Peyer's patch (tissue), 4 donors: ENCODE measurements at places on chromosomes 12 and 14. TPM values are rescaled to one million over a fixed set of nuclear protein-coding genes. Genes with fewer than 3 reads are reported as not detected.
A peak's percentile ranks its signal among the peaks of the same experiment; 100 is the strongest.

DNA sequence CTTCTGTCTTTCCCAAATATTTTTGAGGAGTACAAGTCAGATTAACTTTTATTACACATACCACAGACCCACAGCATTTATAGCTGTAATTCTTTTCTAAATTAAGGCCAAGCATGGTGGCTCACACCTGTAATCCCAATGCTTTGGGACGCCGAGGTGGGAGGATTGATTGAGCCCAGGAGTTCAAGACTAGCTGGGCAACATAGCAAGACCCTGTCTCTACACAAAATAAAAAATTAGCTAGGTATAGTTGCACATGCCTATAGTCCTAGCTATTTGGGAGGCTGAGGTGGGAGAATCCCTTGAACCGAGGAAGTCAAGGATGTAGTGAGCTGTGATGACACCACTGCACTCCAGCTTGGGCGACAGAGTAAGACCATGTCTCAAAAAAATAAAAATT is 7.0 kb downstream of the DUSP16 start:
- no peaks in the 10 kb centered on the region for H3K36me3 ChIP-seq
- no peak for DNase-seq
- no peak overlapping the region for H3K27ac ChIP-seq
- no peaks in the 10 kb centered on the region for H3K4me1 ChIP-seq
- H3K27me3 ChIP-seq = no peaks in the 10 kb centered on the region
- H3K4me3 ChIP-seq = no peak overlapping the region

- DNase-seq = no peak
- H3K27ac ChIP-seq = no peak overlapping the region
- no peaks in the 10 kb centered on the region for H3K27me3 ChIP-seq
- no peaks in the 10 kb centered on the region for H3K36me3 ChIP-seq
- H3K4me1 ChIP-seq = no peaks in the 10 kb centered on the region
Observed at GRCh38 chr12:33245434-33245833, 194.2 kb downstream of the SYT10 start.

- H3K4me1 ChIP-seq = no peaks in the 10 kb centered on the region
- H3K27me3 ChIP-seq = no peaks in the 10 kb centered on the region
- DNase-seq = no peak
- peak overlapping the region; percentile 10 for H3K27ac ChIP-seq
- no peaks in the 10 kb centered on the region for H3K36me3 ChIP-seq
- no peak overlapping the region for H3K4me3 ChIP-seq
Observed at GRCh38 chr14:96249029-96249428, 7.0 kb upstream of the BDKRB1 start.

- no peaks in the 10 kb centered on the region for H3K4me1 ChIP-seq
- no peak overlapping the region for H3K27ac ChIP-seq
- H3K27me3 ChIP-seq = no peaks in the 10 kb centered on the region
- no peaks in the 10 kb centered on the region for H3K36me3 ChIP-seq
- DNase-seq = no peak
Observed at GRCh38 chr12:103310546-103311270, 185.1 kb downstream of the C12orf42 start.

The PLBD1 gene
- total RNA-seq = 33.6 TPM

DNA sequence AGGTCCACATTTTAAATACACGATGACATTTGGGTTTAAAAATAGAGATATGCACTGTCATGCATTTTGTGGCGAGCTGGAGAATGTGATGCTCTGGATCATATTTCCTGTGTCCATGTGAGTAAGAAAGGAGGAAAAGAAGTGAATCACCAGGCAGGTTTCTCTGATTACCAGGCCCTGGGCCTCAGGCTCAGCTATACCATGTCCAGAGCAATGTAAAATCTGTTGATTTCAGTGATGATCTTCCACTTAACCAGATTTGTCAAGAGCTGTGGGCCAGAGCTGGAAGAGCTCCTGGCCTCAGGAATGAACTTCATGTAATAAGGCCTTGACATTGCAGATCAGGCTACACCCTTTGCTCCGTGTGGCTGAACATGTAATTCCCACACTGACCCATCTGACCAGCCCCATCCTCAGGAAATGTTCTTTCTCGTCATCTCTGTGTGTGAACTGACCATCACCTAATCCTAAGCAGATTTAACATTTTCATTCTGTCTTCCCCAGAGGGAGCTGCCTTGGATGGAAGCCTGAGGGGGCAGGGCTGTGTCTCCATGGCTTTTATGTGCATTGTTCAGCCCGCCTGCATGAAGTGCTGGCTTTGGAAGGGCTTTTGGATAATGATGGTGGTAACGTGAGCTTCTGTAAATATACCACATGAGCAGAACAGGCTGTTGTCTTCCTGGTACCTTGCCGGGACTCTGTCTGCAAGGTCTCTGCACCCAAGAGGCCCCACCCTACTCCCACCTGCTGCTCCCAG is 54.5 kb downstream of the CRACR2A start:
- no peak overlapping the region for H3K4me3 ChIP-seq
- no peak overlapping the region for H3K27ac ChIP-seq
- no peaks in the 10 kb centered on the region for H3K27me3 ChIP-seq
- H3K4me1 ChIP-seq = no peaks in the 10 kb centered on the region
- DNase-seq = no peak
- H3K36me3 ChIP-seq = no peaks in the 10 kb centered on the region

DNA sequence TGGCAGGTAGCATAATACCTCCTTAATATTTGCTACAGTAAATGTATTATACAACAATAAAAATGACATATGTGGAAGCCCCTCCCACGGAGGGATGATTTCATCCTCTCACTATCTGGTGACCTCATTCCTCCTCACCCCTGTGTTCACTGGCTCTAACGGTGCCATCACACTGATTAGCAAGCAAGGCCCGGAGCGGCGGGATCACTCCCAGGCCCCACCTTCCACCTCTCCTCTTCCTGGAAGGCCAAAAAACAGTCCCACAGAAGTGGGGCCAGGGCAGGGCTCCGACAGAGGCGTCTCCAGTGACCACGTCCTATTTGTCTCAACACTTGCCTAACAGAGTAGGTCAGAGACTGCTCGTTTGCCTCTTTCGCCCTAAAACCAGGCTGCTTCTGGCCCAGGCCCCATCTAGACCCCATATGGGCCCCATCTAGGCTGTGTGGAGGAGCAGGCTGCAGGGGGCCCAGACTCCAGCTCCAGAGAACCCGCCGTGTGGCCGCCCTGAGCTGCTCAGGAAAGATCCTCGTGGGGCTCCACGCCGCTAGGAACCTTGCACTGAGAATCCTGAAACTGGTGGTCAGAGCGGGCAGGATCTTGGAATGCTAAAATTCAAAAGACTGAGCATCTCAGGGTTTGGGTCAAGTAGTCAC is 3.7 kb downstream of the SELPLG start:
- peak overlapping the region; percentile 65 for H3K27ac ChIP-seq
- H3K36me3 ChIP-seq = no peaks in the 10 kb centered on the region
- no peaks in the 10 kb centered on the region for H3K27me3 ChIP-seq
- no peak for DNase-seq
